ENCODE measurements at places on chromosomes 6 and 20. TPM values are rescaled to one million over a fixed set of nuclear protein-coding genes. Genes with fewer than 3 reads are reported as not detected.

The MOG gene
- not detected for total RNA-seq

DNA sequence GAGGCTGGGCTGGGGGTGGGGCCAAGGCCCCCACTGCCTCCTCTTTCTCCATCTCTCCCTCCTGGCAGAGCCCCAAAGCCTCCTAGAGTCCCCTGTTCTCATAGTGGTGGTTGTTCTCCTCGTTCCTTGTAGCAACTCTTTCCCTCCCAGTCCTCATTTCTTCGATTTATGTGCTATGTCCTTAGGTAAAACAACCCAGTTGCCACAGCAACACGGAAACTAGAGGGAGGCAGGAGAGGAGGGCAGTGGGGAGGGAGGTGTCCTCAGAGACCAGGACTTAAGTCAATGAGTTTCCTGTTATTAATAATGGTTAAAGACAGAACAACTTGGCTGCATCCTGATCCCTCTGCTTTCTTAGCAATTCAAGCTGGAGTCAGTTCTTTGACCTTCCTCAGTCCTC lies 161.0 kb downstream of the INSM1 start:
- DNase-seq, result no peak

The EYA4 gene
- not detected for total RNA-seq

- DNase-seq, result no peak
Measured at GRCh38 chr20:30412972-30413371, 844.5 kb upstream of the DEFB115 start.

The CD109 gene
- 5.0 TPM for total RNA-seq

DNA sequence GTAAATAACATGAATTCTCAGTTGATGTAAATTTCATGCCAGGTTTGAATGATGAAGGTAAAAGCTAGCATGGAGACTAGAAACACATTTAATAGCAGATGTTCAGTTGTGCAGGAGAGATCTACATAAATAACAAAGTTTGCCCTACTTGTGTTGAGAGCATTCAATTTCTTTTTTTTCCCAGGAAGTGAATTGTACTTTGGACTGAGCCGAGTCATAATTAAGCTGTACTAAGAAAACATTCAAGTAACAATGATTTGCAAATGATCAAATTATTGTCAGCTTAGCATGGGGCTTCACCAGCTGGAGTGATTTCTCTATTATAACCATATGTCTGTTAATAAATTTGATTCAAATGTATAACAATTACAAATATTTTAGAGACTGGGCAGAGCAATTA lies 893.5 kb upstream of the MAP3K7 start:
- DNase-seq, result no peak

Measured in activated CD8-positive, alpha-beta T cell treated with anti-CD3 and anti-CD28 coated beads, Interleukin-2, amount 10 ng/mL, durations not matched to agents 7 days and 5 days (primary cell).